Activated naive CD4-positive, alpha-beta T cell treated with anti-CD3 and anti-CD28 coated beads, Interleukin-2, amount 50 U/mL, for 16 hours (primary cell): ENCODE measurements at places on chromosomes 11 and 22.

DNA sequence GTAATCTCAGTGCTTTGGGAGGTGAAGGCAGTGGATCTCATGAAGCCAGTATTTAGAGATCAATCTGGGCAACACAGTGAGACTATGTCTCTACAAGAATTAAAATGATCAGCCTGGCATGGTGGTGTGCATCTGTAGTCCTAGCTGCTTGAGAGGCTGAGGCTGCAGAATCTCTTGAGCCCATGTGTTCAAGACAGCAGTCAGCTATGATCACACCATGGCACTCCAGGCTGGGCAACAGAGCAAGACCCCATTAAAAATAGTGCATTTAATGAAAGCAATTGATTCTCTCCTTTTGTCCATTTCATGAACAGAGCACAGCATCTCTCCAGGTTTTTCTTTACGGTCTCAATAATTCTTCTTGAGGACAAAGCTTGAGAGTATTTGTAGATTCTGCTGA is 11.3 kb upstream of the CARD16 start:
- no peak for DNase-seq

DNA sequence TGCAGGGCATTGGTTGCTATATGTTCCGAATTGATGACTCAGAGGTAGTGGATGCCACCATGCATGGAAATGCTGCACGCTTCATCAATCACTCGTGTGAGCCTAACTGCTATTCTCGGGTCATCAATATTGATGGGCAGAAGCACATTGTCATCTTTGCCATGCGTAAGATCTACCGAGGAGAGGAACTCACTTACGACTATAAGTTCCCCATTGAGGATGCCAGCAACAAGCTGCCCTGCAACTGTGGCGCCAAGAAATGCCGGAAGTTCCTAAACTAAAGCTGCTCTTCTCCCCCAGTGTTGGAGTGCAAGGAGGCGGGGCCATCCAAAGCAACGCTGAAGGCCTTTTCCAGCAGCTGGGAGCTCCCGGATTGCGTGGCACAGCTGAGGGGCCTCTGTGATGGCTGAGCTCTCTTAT is 5.4 kb upstream of the TTC36 start:
- DNase-seq = no peak

GRCh38 chr22:36470162-36470993 is 11.1 kb downstream of the TXN2 start:
- DNase-seq = peak; percentile 75

DNA sequence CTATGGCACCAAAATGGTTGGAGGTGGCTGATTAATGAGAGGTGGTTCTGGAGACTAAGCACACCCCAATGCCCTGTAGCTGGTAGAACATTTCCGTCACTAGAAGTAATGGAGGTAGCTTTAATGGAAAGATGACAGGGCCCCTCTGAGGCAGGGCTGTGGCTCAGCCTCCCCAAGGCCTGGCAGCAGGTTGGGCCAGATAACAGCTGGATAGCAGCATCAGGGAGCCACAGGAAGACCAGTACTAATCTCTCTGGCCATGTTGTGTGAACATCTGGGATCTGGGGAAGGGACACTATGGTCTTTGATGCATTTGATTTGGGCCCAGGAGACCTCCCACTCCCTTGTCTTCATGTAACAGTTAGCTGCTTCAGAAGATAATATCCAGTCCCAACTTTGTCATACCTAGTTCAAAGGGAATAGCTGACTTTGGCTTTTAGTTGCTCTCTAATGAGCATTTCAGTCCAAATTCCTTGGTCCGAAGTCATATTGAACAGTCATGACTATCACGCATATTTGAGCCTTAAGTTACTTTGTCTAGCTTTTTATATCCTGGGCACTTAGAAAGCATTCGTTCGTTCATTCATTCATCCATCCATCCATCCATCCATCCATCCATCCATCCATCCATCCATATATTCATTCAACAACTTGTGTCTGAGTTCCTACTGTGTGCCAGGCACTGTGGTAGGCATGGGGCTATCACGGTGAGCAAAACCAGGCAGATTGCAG is 53.0 kb upstream of the LMO2 start:
- no peak for DNase-seq

GRCh38 chr11:121790430-121790829 is 325.6 kb downstream of the BLID start:
- no peak for DNase-seq

GRCh38 chr22:46066691-46067090 is 83.6 kb upstream of the PPARA start:
- DNase-seq = peak; percentile 5

DNA sequence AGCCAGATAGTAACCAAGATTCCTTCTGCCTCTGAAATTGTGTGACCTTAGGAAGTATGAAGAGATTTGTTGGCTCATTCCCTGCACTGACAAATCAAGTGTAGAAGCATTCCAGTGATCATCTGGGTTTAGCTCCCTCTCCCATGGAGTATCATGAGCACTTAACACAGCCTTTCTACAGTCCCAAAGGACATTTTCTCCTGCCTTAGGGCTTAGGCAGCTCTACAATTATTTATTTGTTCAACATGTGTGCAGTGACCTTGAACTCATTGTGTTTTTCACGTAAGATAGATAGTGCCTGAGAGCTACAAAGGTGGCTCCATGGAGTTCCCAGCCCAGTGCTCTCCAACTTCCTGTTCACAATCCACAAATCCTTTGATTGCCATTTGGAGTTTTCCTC is 94.8 kb upstream of the FAT3 start:
- no peak for DNase-seq

DNA sequence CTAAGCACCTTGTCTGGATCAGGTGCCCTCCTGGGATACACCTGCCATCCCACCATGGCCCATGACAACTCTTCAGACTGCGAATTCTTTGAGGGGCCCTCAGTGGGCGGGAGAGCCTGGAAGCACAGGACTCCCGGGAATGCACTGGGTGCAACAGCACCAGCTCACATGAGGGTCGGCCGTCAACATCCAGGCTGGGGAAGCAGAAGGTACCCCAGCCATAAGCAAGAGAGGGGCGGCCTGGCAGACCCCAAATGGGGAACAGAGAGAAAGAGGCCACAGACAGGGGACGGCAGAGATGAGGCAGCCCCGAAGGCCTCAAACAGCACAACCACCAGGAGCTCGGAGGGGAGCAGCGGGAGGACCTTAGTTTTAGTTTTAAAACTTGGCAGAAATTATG is 94.4 kb downstream of the PHF21B start:
- no peak for DNase-seq

GRCh38 chr22:46931881-46932280 is 169.4 kb downstream of the TBC1D22A start:
- DNase-seq = no peak

- DNase-seq = no peak
Observed at GRCh38 chr22:20779818-20780158, 5.9 kb downstream of the SERPIND1 start.
